ENCODE measurements at places on chromosomes 12 and 14.

DNA sequence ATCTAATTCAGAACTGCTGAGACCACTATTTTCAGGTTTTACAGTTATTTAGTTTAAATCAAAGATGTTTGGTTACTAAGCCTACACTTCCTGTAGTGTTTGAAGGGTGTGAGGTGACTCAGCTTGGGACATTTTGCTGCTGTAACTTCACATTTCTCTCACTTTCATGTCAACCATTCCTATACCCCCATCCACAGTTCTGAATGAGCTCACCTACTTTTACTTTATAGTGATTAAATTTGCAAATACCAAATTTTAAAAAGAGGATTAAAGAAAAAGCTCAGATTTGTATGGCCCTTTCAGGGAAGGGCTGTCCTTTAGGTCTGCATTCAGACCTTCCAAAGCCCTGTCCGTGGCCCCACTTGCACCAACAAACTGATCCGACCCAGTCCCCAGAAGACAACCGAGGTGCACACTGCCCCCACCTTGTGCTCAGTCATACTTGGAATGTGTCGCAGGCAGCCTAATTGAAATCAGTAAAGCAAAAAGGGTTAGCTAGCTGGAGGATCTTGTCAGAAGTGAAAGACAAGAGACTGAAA, 174.4 kb downstream of the MON2 start:
- H3K36me3 ChIP-seq: no peaks in the 10 kb centered on the region
- H3K27ac ChIP-seq: no peak overlapping the region
- H3K4me3 ChIP-seq: no peak overlapping the region
- no peak for DNase-seq

DNA sequence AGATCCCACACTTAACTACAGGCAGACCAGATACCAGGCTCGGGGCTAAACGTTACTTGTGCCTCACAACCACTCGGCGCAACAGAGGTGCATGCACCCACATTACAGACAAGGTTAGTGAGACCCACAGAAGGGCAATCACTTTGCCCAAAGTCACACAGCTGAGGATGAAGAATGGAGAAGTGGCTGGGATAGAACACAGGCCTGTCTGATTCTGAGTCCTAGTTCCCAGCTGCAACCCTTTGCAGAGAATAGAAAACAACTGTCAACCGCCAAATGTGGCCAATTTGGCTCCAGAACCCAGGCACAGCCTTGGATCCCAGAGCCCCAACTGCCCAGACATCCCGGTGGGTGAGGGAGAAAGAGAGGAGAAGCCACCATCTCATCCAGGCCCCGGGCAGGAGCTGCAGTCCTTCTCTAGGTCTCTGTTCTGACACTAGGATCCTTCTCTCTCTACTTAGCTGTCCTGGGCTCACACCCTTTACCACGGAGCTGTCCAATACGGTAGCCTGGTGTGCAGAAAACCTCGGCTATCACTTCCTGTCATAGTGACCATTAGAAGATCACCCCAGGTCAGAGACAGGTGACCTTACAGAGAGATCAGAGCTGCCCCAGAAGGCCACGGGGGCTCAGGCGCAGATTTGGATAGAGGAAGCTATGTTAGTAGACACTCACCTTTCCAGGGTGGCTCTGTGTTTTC, 59.1 kb downstream of the FAM222A start:
- no peaks in the 10 kb centered on the region for H3K27me3 ChIP-seq
- H3K36me3 ChIP-seq: no peaks in the 10 kb centered on the region
- H3K4me3 ChIP-seq: no peak overlapping the region
- peak; percentile 9 for DNase-seq
- H3K27ac ChIP-seq: no peak overlapping the region

GRCh38 chr12:46508651-46509050, 136.1 kb upstream of the SLC38A2 start:
- H3K36me3 ChIP-seq: no peaks in the 10 kb centered on the region
- H3K27me3 ChIP-seq: no peaks in the 10 kb centered on the region

DNA sequence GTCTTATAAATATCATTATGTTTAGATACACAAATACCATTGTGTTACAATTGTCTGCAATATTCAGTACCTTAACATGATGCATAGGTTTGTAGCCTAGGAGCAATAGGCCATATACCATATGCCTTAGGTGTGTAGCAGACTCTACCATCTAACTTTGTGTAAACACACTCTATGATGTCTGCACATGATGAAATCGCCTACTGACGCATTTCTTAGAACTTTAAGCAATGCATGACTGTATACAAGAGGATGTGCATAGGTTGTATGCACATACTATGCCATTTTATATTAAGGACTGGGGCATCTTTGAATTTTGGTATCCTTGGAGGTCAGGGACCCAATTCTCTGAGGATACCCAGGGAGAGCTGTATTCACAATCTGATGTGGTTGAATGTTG, 10.1 kb upstream of the BTG1 start:
- no peak overlapping the region for H3K27ac ChIP-seq
- no peak overlapping the region for H3K4me3 ChIP-seq
- H3K36me3 ChIP-seq: no peaks in the 10 kb centered on the region
- H3K4me1 ChIP-seq: peaks cover 8% of the 10 kb centered on the region

GRCh38 chr12:31015215-31015614, 58.4 kb upstream of the DDX11 start:
- H3K4me1 ChIP-seq: peaks cover 5% of the 10 kb centered on the region
- no peak overlapping the region for H3K4me3 ChIP-seq
- no peak for DNase-seq
- no peaks in the 10 kb centered on the region for H3K36me3 ChIP-seq

- no peaks in the 10 kb centered on the region for H3K27me3 ChIP-seq
- no peaks in the 10 kb centered on the region for H3K36me3 ChIP-seq
- H3K4me1 ChIP-seq: peaks cover 41% of the 10 kb centered on the region
- H3K4me3 ChIP-seq: no peak overlapping the region
These were observed 223.3 kb downstream of the CHST11 start for GRCh38 chr12:104680070-104680469.

DNA sequence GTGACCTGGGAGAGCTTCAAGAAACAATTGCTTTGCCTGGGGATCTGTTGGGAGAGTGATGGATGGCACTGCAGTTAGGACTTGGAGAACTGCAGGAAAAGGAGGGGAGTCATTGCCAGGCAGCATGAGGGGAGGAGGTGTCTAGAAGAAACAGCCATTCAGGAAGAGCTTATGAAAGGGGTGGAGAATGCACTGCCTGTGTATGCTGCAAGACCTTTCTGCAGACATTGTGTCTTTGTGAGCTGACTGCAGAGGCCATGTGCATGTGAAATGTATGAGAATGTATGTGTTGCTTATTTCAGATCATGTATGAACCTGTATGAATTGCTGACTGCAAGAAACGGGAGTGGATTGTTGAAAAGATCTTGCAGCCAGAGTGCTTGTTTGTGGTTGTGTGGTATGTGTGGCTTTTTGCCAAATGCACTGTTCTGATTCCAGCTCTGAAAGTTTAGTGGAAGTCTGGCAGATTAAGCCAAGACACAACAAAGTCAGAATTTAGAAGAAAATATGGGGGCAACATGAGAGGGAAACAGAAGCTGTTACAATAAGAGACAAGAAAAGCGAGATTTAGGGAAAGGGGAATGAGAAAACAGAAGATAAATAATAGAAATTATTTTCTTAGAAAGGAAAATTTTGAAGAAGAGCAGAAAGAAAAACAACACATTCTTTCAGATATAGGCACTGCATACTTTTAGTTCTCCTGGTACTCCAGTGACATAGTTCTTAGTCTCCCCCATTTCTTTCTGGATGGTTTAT, 9.8 kb upstream of the RIMKLB start:
- peaks cover 30% of the 10 kb centered on the region for H3K4me1 ChIP-seq
- H3K36me3 ChIP-seq: no peaks in the 10 kb centered on the region
- no peaks in the 10 kb centered on the region for H3K27me3 ChIP-seq
- H3K4me3 ChIP-seq: no peak overlapping the region
- peak overlapping the region; percentile 51 for H3K27ac ChIP-seq

GRCh38 chr14:59532419-59532818, 44.2 kb downstream of the CCDC175 start:
- H3K36me3 ChIP-seq: no peaks in the 10 kb centered on the region
- no peaks in the 10 kb centered on the region for H3K4me1 ChIP-seq
- H3K27me3 ChIP-seq: no peaks in the 10 kb centered on the region
- no peak overlapping the region for H3K4me3 ChIP-seq
- DNase-seq: no peak

DNA sequence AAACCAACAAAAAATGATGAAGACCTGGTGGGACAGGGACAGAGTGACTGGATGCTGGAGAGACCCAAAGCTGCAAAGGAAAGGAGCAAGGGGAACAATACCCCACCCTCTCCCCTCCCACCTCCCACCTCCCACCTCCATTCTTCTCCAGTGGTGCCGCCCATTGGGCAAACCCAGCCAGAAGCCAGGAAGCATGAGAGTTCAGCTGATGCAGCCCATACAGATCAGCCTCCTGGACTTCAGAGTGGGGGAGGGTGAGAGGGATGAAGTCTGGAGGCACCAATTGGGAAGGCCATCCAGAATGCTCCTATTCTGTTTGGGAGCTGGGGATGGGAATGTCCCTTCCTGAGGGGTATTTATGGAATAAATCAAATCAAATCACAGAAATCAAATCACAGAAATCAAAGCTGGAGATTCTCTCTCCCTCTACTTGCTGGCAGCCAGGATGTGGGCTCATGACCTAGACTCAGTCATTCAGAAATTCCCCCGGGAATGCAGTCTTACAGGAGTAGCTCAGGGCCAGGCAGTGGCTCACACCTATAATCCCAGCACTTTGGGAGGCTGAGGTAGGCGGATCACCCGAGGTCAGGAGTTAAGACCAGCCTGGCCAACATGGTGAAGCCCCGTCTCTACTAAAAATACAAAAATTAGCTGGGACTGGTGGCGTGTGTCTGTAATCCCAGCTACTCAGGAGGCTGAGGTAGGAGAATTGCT, 31.1 kb downstream of the IRF2BPL start:
- no peak for DNase-seq
- no peak overlapping the region for H3K27ac ChIP-seq
- H3K27me3 ChIP-seq: no peaks in the 10 kb centered on the region
- H3K4me1 ChIP-seq: peaks cover 20% of the 10 kb centered on the region

DNA sequence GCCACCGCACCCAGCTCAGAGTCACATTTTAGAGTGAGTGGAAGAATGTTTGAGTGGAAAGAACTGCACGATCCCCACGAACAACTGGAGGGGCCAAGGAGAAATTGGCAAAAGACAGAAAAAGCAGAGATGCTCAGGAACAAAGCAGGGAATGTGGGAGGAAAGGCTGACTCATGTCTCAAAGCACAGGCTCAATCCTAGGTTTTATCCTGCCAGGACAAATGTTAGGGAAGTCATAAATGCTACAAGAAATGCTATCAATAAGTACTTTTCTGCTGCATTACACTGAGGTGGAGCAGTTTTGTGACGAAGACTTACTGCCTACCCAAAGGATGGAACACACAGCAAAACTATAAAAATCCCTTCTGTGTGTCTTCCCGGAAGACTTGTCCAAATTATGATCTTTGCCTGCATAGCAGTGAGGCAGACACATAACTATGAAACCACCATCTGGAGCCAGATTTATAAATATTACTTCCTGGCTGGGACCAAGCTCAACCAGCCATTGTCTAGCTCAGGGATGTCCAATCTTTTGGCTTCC, 26.7 kb downstream of the NIN start:
- H3K4me3 ChIP-seq: no peak overlapping the region
- H3K4me1 ChIP-seq: peaks cover 6% of the 10 kb centered on the region
- H3K36me3 ChIP-seq: peaks cover 11% of the 10 kb centered on the region
- H3K27ac ChIP-seq: no peak overlapping the region

GRCh38 chr12:110015132-110015531, 15.9 kb downstream of the ANKRD13A start:
- no peaks in the 10 kb centered on the region for H3K27me3 ChIP-seq
- no peak for DNase-seq
- peaks cover 74% of the 10 kb centered on the region for H3K36me3 ChIP-seq
- peaks cover 20% of the 10 kb centered on the region for H3K4me1 ChIP-seq
- H3K4me3 ChIP-seq: no peak overlapping the region

GRCh38 chr12:47422611-47423010, 283.2 kb downstream of the RPAP3 start:
- no peaks in the 10 kb centered on the region for H3K36me3 ChIP-seq
- DNase-seq: no peak
- H3K27ac ChIP-seq: no peak overlapping the region
- H3K27me3 ChIP-seq: no peaks in the 10 kb centered on the region
- H3K4me3 ChIP-seq: no peak overlapping the region

- no peaks in the 10 kb centered on the region for H3K4me1 ChIP-seq
- H3K4me3 ChIP-seq: no peak overlapping the region
- DNase-seq: no peak
These were observed 759.1 kb downstream of the GALC start for GRCh38 chr14:87233806-87234384.

GRCh38 chr12:104698871-104699270, 242.1 kb downstream of the CHST11 start:
- no peaks in the 10 kb centered on the region for H3K36me3 ChIP-seq
- no peak overlapping the region for H3K4me3 ChIP-seq
- H3K27ac ChIP-seq: no peak overlapping the region
- peaks cover 26% of the 10 kb centered on the region for H3K4me1 ChIP-seq
- no peaks in the 10 kb centered on the region for H3K27me3 ChIP-seq
- DNase-seq: no peak

- no peaks in the 10 kb centered on the region for H3K4me1 ChIP-seq
- H3K36me3 ChIP-seq: no peaks in the 10 kb centered on the region
- peaks cover 8% of the 10 kb centered on the region for H3K27me3 ChIP-seq
- H3K4me3 ChIP-seq: no peak overlapping the region
These were observed 110.4 kb downstream of the KCNK10 start for GRCh38 chr14:88212691-88213090.

GRCh38 chr12:121086781-121087295, 45.8 kb upstream of the P2RX7 start:
- DNase-seq: no peak
- H3K27ac ChIP-seq: no peak overlapping the region
- no peaks in the 10 kb centered on the region for H3K4me1 ChIP-seq

- peak overlapping the region; percentile 27 for H3K4me3 ChIP-seq
- H3K27ac ChIP-seq: peak overlapping the region; percentile 33
- DNase-seq: peak; percentile 63
- H3K36me3 ChIP-seq: no peaks in the 10 kb centered on the region
- peaks cover 12% of the 10 kb centered on the region for H3K4me1 ChIP-seq
These were observed 7.3 kb downstream of the TMEM116 start for GRCh38 chr12:112005419-112006395.

- no peak for DNase-seq
- H3K27ac ChIP-seq: no peak overlapping the region
- H3K4me3 ChIP-seq: no peak overlapping the region
- H3K4me1 ChIP-seq: no peaks in the 10 kb centered on the region
- no peaks in the 10 kb centered on the region for H3K27me3 ChIP-seq
- H3K36me3 ChIP-seq: peaks cover 85% of the 10 kb centered on the region
These were observed 76.0 kb downstream of the ACACB start for GRCh38 chr12:109192358-109192757.

- no peak for DNase-seq
- peaks cover under 1% of the 10 kb centered on the region for H3K4me1 ChIP-seq
- no peaks in the 10 kb centered on the region for H3K36me3 ChIP-seq
- no peaks in the 10 kb centered on the region for H3K27me3 ChIP-seq
These were observed 23.5 kb upstream of the DYRK2 start for GRCh38 chr12:67625004-67625403.

DNA sequence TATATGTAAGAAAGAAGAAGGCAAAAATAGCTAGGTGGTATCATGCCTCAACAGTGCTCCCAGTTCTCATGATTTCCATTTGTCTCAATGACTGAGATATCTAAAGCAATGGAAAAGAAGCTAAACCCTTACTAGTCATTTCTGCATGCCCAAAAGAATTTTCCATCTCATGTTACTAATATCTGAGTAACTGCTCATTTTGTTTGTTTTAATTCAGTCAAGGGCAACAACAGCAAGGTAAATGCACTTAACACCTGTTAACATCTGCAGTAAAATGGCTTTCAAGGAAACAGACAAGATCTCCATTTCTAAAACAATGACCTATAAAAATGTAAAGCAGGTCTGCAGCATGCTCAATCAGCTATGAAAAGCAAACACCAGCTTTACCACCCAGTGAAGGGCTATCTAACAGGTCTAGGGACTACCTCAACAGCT, 19.4 kb upstream of the SELPLG start:
- no peak for DNase-seq
- no peak overlapping the region for H3K27ac ChIP-seq
- H3K36me3 ChIP-seq: peaks cover 79% of the 10 kb centered on the region
- H3K27me3 ChIP-seq: no peaks in the 10 kb centered on the region
